ENCODE measurements at places on chromosomes 7 and 10. TPM values are rescaled to one million over a fixed set of nuclear protein-coding genes. Genes with fewer than 3 reads are reported as not detected.

Gene SPDYE9
- total RNA-seq = not detected

Gene OR2AE1
- 0.27 TPM for total RNA-seq

Gene CNTNAP2
- 137 TPM for total RNA-seq

Gene OR9A2
- total RNA-seq = 2.6 TPM

Gene TMEM168
- total RNA-seq = 39.6 TPM

Gene NKX1-2
- total RNA-seq = 0.54 TPM

DNA sequence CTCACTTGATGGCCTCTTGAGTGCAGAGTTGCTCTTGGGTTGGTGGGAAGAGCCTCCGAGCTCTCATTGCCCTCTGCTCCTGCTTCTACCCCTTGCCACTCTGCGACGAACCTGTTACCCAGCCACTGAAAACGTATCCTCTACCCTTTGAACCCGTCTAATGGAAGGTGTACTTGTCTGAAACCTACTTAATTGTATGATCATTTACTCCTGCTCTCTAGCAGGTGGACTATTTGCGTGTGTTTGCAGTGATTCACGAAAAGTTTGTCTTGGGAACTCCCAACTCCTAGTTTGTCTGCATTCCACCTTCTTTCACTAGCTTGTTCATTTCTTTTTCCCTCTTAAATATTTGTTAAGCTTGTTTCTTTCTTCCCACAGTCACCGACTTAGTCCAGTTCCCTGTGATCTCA, 503 bp downstream of the CROT start:
- DNase-seq = no peak

DNA sequence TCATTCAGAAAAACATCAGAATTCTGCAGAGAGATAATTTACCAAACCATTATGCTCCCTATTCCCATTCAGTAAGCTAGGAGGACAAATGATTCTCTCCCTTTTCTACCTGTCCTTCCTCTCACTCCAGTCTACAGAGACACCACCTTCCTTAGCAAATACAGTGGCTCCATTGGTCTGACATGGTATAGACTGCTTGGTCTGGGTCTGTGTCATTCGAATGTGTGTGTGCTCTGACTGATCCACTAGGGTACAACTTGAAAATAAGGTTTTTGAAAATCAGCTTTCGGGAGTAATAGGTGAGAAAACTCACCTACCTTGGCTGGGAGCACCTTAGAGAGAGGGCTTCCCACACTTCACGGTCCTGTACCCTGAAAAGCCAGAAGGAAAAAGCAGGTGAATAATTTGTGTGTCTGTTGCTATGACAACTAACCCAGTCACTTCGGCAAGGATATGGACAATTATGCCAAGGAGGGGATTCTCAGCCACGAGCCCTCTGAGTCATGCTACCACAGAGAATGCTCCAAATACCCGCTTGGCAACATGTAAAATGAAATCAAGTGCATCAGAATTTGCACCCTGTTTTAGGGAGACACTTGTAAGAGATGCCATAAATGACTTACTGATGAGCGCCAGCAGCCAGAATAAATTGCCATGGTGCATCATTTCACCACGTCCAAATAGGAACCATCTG, 114.5 kb upstream of the PRKCQ start:
- DNase-seq = no peak

- DNase-seq = no peak
These were observed 57.1 kb downstream of the NXPH1 start for GRCh38 chr7:8490391-8491045.
